ENCODE measurements at places on chromosomes 4 and X. TPM values are rescaled to one million over a fixed set of nuclear protein-coding genes. Genes with fewer than 3 reads are reported as not detected.

Gene C1QTNF7
- total RNA-seq, result 16.4 TPM

Gene IL13RA2
- not detected for total RNA-seq

Gene CLTRN
- total RNA-seq, result not detected

GRCh38 chr4:174505892-174506291, 16.4 kb downstream of the HPGD start:
- H3K36me3 ChIP-seq, result peaks cover 4% of the 10 kb centered on the region
- H3K4me3 ChIP-seq, result no peak overlapping the region
- peaks cover 12% of the 10 kb centered on the region for H3K4me1 ChIP-seq
- H3K27ac ChIP-seq, result no peak overlapping the region
- DNase-seq, result no peak

- H3K4me1 ChIP-seq, result no peaks in the 10 kb centered on the region
- H3K27ac ChIP-seq, result peak within 1 kb of the TSS; percentile 78
- no peaks in the 10 kb centered on the region for H3K27me3 ChIP-seq
- no peak for DNase-seq
- H3K36me3 ChIP-seq, result no peaks in the 10 kb centered on the region
These were observed at the start of gene HEPH for GRCh38 chrX:66163849-66164411. TSS of gene HEPH (plus strand) at chrX:66164247. CDS start at chrX:66170571, 6,324 bp downstream.

DNA sequence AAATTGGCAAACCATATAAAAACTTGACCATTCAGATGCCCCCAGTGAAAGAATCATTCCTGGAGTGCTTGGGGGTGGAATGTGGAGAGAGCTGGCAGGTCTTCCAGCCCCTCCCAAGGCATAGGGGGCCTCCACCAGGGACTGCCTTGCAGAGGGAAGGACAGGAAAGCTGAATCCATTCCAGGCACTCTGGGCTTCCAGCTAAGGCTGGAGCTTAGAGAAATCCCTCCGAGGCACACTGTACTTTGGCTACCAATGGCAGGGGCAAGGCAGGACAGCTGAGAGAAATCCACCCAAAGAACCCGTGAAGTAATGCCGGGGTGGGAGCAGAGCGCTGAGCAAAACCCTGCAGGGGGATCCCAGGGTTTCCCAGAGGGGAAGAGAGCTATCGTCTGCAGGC, 4.0 kb downstream of the CENPU start:
- peaks cover 17% of the 10 kb centered on the region for H3K4me1 ChIP-seq
- no peak overlapping the region for H3K27ac ChIP-seq

GRCh38 chrX:153724252-153725038, at the start of the genes ABCD1 and BCAP31:
TSS of gene ABCD1 (plus strand) at chrX:153724856. CDS start at chrX:153725267, 411 bp downstream.
TSS of gene BCAP31 (minus strand) at chrX:153724387. CDS start at chrX:153723244, 1,143 bp downstream.
- H3K27ac ChIP-seq, result peak within 1 kb of the TSS; percentile 91
- peaks cover 54% of the 10 kb centered on the region for H3K4me1 ChIP-seq
- peak within 1 kb of the TSS; percentile 76 for H3K4me3 ChIP-seq
- peaks cover 13% of the 10 kb centered on the region for H3K36me3 ChIP-seq
- peak; percentile 95 for DNase-seq

- H3K27ac ChIP-seq, result peak overlapping the region; percentile 88
- no peaks in the 10 kb centered on the region for H3K27me3 ChIP-seq
- peaks cover 14% of the 10 kb centered on the region for H3K4me1 ChIP-seq
- no peak for DNase-seq
- peak overlapping the region; percentile 75 for H3K4me3 ChIP-seq
These were observed 1.5 kb downstream of the CASP6 start for GRCh38 chr4:109701566-109702410.

GRCh38 chr4:120874792-120875774, 47.4 kb downstream of the PRDM5 start:
- no peaks in the 10 kb centered on the region for H3K27me3 ChIP-seq
- no peak overlapping the region for H3K27ac ChIP-seq
- H3K36me3 ChIP-seq, result no peaks in the 10 kb centered on the region
- H3K4me3 ChIP-seq, result no peak overlapping the region
- no peaks in the 10 kb centered on the region for H3K4me1 ChIP-seq

DNA sequence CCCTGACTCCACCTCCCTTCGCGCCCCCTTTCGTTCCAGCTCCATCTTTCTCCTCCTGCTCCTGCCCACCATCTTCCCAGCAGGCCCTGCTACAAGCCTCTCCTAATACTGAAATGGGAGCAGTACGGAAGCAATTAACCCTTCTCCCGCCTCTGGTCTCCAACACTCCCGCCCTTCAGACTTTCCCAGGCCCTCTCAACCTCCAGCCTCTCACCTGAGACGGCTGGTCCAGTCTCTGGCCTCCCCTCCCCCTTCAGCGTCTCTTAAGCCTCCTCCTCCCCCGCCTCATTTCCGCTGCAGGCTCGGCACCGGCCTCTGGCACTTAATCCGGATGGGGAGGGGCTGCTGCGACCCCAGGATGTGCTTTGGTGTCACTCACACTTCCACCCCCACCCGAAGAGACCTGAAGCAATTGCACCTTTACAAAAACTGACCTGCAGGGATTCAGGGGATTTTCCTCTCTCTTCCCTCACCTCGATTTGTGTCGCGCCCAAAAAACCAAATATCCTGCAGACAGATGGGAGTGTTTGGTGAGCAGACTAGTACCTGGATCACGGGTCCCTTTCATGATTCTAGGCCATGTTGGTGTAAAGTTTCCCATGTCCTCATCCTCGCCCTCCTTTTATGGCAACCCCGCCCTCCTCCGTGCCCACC, 657 bp downstream of the TCEAL8 start:
- no peaks in the 10 kb centered on the region for H3K27me3 ChIP-seq
- no peaks in the 10 kb centered on the region for H3K36me3 ChIP-seq
- H3K4me1 ChIP-seq, result no peaks in the 10 kb centered on the region
- H3K27ac ChIP-seq, result peak overlapping the region; percentile 89
- DNase-seq, result peak; percentile 74

Measured in sigmoid colon (tissue), 7 donors.